Activated CD4-positive, CD25-positive, alpha-beta regulatory T cell treated with anti-CD3 and anti-CD28 coated beads, Interleukin-2, amount 50 U/mL, for 72 hours (primary cell): ENCODE measurements at places on chromosomes 2 and 18.
A peak's percentile ranks its signal among the peaks of the same experiment; 100 is the strongest.

- DNase-seq, result no peak
These were observed 68.0 kb downstream of the ACAA2 start for GRCh38 chr18:49745045-49746014.

- no peak for DNase-seq
These were observed 53.1 kb upstream of the NRP2 start for GRCh38 chr2:205629091-205629776.

GRCh38 chr2:150911766-150912280, 349.8 kb downstream of the RBM43 start:
- DNase-seq, result no peak

DNA sequence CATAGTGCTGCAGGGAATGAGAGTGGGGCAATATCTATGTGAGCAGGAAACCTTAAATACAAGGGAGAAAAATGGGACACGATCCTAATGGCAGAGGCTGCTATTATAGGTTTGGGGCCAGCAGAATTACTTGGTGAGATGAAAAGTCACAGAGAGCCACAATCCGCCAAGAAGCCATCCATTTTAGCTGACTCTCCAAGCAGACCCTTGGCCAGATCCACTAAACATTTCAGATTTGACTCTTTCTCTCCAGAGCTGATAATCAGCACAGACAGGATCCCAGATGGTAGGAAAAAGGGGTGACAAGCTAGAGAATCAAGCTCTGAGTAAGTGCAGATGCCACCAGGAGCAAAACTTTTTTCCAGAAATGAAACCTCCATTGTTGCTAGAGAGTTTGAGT, 61.5 kb downstream of the MAPK4 start:
- DNase-seq, result no peak

DNA sequence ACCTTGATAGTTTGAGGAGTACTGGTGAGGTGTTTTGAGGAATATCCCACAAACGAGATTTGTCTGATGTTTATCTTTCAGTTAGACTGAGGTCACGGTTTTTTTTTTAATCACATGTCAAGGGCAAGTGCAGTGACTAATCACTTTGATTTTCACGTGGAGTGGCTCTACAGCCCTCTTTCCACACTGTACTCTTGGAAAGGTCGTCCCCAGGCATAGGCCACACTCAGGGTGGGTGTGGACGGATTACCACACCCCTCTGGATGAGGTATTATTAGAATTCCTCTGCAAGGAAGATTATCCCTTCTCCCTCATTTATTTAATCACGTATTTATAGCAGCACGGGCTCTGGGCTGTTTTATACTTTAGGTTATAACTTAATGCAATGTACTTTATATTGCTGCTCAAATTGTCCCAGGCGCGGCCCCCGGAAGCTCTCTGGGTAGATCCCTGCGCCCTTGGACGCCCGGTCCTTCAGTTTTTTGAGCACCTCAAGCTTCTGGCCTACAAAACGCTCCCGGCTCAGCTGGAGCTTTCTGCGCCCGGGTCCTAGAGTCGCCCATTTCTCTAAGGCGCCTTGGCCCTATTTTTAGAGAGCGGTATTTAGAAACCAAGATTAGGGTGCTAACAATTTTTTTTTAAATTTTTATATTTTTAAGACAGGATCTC, 515 bp upstream of the PLEKHB2 start:
- no peak for DNase-seq

DNA sequence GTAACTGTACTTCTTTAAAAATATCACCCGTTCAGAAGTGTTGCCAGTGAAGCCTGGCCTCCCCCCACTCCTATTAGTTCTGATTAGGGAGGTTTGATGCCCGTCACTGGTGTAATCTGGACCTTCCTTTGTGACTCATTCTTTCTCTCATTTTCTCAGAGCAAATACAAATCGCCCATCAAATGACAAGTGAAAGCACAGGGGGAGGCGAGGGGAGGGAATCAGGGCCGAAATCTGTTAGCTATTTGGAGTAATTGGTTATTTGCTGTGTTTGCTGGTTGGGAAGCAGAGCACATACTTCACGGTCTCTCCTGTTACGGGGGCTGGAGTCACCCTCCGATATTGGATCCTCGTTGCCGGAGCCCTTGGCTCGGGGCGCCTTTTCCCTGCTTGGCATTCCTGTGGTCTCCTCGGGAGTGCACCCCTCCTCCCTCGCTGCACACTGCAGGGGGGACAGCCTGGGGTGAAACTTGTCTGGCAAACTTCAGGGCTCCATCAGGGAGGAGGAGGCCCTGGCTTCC, 178.1 kb downstream of the DYSF start:
- no peak for DNase-seq

GRCh38 chr2:188902901-188903491, 71.2 kb upstream of the COL3A1 start:
- no peak for DNase-seq

DNA sequence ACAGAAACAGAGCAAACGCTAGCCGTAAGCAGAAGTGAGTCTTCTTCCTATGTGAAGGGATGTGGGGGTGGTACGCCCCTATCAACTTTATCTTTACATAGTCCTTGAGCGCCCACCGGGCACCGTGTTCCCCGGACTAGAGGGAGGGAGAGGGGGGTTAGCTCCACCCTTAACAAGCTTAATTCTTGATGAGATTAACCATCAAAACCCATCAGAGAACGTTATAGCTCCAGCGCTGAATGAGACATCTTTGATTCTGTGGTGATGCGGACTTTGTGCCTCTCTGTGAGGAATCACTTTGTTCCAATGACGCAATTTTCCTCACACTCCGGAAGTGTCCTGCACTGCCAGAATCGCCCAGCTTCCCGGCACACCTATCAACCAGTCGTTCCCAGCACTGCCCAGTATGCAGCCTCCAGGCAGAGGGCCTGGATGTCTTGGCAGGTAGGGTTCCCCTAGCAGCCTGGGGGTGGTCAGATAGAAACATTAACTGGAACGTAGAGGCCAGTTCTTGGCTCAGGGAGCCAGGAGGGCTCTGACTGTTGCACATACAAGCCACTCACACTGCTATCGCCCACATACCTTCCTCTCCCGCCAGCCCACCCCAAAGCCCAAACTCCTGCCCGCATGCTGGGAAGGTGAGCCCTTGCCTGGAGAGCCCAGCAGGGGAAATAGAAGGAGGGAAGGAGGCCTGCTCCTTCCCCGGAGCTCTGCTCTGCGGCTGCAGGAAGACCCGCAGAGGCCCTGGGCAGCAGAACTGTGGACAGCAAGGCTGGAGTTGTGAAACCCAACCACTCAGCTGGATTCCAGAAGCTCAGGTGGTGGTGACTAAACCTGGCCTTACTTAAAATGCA, 1.9 kb upstream of the ODC1 start:
- no peak for DNase-seq

GRCh38 chr2:124112966-124113365, 87.9 kb downstream of the CNTNAP5 start:
- DNase-seq, result no peak

GRCh38 chr2:194327196-194327888, 1329.7 kb upstream of the SLC39A10 start:
- no peak for DNase-seq

- DNase-seq, result no peak
These were observed 91.4 kb upstream of the LINC00305 start for GRCh38 chr18:64240316-64240715.

DNA sequence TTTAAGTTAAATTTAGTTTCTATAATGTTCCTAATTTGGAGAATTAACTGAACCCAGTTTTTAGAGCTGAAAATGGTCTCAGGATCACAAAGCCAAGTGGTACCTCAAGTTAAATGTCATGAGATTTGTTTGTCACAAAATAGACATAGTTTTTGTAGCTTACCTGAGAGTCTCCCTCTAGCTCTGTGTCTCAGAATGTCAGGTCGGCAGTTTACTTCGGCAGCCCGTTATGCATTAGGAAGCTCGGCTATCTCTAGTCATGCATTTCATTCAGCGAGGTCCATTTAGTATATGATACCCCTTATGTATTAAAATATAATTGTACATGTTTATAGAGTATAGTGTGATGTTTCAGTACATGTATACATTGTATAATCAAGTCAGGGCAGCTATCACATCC, 155.6 kb downstream of the EML6 start:
- no peak for DNase-seq

- no peak for DNase-seq
These were observed 128.9 kb downstream of the HDAC4 start for GRCh38 chr2:239271882-239272281.

DNA sequence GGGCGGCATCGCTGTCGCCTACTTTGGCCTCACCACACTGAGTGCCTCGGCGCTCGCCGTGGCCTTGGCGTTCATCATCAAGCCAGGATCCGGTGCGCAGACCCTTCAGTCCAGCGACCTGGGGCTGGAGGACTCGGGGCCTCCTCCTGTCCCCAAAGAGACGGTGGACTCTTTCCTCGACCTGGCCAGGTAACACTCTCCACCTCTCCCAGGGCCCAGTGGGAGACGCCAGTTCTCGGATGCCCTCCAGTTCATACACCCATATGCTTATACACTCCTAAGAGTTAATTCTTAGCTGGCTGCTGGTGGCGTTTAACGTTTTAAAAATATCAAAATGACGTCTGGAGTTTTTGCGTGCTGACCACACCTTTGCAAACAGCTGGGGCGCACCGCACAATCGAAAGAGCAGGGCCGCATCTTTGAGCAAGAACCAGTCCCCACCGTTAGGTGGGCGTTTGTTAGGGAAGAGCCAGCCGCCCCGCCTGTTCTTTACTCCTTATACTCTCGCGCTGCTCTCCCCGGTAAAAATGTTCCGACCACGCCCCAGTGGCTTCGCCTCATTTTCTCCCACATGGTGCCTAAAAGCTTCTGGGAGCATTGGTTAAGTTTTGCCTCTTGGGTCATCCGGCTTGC, 899 bp downstream of the SLC1A4 start:
- DNase-seq, result peak; percentile 37

- no peak for DNase-seq
These were observed 259.1 kb downstream of the TDRD15 start for GRCh38 chr2:21382701-21383520.

GRCh38 chr18:42261731-42262130, 306.7 kb downstream of the PIK3C3 start:
- DNase-seq, result no peak

DNA sequence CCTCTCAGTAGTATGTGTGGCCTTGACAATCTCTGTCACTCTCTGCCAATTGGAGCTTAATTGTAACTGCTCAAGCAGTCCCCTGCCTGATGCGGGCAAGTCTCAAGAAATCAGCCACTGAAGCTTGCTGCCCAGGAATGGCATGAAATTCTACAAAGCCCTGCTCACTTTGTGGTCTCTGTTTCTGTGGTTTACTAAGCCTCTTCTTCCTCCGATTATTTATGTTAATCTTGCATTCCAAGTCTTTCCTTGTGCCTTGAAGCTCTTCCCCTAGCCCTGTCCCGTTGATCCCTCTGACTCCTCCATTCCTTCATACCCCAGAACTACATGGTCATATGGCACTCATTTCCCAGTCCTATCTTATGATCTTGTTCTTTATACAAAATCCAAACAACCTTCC, 489.3 kb upstream of the CHST9 start:
- DNase-seq, result no peak

GRCh38 chr2:137348301-137348700, 583.0 kb downstream of the THSD7B start:
- no peak for DNase-seq

GRCh38 chr2:120702061-120702460, 33.6 kb upstream of the GLI2 start:
- no peak for DNase-seq

DNA sequence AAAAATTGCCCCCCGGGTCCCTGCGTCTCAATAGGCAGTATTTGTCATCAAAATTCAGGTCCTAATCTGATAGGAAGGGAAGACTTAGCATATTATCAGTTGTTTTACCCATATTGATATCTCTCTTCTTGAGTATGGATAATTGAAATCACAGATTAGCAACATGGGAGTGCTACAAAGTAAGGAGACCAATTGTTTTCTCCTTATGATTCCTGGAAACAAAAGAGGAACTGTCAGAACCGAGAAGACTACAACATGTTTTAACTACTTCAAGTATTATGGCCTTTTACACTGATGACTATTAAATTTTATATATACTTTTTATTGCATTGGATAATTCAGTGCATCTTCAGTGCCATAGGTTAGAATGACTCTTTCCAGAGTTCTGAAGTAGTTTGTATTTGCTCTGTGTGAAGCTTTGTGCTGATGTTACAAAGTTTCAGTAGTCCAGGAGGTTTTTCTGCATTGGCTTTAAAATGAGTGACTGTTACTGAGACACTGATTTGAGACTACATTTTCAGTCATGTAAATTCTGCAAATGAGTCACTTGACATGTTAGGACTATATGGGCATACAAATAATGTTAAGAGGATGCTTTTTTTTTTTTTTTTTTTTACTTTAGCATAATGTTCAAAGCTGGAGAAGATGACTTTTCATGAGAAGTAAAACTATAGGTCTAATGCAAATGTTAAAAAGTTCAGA, 19.7 kb upstream of the TLK1 start:
- no peak for DNase-seq

DNA sequence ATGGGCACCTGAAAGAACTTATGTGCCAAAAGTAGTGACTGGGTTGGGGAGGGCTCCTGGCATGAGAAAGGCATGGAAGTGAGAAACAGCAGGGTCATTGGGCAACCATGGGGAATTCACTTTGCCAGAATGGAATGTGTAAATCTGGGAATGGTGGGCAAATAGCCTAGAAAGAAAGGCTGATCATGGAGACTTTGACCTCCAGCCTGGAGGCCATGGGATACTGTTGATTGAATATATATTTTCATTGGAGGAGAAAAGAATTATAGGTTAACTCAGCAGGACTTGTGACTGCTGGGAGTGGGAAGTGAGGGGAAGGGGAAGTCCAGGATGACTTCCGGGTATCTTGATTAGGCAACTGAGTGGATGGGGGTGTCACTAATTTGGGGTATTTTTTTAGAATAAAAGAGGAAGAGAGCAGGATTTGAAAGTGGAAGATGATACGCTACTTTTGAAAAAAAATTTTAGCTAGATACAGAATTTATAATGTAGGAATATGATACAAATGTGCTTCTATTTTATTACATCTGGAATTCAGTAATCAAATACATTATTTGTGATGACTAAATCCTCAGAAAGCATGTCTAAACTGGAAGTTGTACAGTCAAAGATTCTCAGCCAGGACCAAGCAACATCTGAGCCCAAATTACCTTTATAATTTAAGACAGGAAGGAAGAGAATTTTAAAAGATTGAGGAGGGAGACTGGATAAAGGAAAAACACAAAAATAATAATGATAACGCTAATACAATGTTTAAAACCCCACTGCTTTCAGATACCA, 116.2 kb downstream of the GATA6 start:
- DNase-seq, result no peak

GRCh38 chr2:28163028-28163427, 229.6 kb upstream of the FOSL2 start:
- DNase-seq, result no peak

DNA sequence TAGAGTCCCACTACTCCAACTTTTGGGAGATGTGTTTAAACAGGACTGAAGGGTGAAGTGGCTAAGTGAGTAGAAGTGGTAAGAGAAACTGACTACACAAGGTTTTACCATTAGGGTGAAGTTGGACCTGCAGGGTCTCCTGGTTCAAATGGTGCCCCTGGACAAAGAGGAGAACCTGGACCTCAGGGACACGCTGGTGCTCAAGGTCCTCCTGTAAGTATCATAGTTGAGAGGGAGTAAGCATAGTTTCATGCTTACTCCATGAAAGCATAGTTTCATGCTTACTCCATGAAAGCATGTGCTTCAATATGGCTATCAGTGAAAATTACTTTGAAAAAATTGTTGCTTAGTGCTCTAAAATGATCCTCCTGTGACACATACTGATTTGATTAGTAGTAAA, 19.1 kb downstream of the COL3A1 start:
- DNase-seq, result no peak
